Stimulated activated CD4-positive, alpha-beta T cell treated with anti-CD3 and anti-CD28 coated beads, Interleukin-1b, Interleukin-23, amount 100 ng/mL, for 1 hour (primary cell): ENCODE measurements at places on chromosomes 12 and 14.

DNA sequence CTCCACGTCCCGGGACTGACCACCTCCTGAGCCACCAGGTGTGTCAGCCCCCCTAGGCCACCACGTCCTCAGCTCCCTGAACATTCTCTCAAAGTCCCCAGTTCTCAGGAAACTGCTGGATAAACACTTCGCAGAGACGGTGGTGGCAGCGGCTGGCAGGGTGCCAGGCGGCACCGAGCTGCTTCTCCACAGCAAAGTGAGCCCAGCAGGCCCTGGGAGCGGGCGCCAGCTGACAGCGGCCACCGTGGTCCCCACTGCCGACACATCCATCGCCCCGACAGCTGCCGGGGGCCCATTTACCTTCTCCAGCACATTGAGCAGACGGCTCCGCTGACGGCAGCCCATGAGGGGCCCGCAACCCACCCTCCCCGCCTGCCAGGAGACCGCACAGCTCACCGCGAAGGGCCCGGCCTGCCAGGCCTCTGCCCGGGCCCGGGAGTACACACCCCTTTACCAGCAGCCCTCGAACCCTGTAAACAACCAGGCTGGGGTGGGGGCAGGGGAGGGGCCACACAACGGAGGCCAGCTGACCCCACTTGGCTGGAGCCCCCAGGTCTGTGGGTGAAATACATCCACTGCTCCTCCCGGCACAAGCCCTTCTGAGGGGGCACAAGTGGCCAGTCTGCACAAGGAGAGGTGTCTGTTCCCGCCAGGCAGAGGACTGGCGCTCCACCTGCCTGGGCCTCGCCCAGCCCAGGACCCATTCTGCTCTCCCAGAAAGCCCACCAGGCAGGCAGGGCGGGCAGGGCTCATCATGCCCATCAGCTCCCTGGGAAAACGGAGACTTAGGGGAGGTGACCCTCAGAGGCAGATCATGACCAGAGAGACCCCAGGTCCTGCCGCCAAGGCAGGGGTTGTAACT is 10.5 kb downstream of the AKT1 start:
- DNase-seq: no peak

DNA sequence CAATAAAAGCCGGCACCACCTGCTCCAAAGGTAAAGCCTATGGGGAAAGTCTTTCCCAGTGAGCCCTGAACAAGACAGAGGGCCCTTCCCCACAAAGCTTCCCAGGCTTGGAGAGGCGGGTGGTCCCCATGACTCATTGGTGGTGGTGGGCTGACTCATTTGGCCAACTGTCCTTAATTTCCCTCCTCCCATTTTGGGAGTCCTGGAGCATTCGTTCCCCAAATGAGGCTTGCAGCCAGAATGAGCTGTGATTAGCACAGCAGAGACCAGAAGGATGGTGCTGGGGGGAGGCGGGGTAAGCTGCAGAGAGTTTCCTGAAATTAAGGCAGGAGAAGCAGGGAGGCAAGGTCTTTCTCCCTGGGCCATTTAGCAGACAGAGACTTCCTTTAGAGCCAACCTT is 241.7 kb downstream of the DPF3 start:
- DNase-seq: no peak

DNA sequence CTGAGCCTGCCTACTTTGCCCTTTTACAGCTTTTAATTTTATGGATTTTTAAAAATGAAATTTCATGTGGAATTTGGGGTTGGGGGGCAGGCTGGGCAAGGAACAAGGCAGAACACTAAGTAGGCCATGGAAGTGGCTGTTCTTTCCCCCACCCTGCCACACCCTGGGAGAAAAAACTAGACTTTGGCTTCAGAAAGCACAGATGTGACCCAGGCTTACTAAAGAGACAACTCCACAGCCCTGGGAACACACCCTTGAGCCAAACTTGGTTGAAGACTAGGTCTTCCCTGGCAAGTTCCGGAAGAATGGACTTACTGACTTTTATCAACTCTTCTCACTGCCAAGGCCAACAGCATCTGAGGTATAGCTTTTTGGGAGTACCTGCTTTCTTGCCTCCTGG is 40.3 kb downstream of the BAZ2A start:
- DNase-seq: no peak

DNA sequence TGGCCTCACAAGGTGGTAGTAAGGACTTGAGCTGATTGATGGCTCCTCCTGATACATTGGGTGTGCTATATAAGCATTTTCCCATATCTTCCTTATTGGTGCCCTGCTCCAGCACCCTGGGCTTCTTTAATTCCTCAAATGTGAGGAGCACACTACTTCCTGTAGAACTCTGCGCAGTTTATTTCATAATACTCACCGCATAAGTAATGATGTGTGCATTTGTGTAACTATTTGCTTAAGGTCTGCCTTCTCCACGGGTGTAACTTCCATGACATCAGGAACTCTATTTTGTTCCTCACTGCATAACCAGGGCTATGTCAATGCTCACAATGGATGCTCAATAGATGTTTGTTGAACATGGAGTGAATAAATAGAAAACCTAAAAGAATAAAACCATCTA is 392.2 kb downstream of the SEC23A start:
- no peak for DNase-seq

- DNase-seq: no peak
Measured at GRCh38 chr12:105947906-105948305, 190.8 kb downstream of the NUAK1 start.

DNA sequence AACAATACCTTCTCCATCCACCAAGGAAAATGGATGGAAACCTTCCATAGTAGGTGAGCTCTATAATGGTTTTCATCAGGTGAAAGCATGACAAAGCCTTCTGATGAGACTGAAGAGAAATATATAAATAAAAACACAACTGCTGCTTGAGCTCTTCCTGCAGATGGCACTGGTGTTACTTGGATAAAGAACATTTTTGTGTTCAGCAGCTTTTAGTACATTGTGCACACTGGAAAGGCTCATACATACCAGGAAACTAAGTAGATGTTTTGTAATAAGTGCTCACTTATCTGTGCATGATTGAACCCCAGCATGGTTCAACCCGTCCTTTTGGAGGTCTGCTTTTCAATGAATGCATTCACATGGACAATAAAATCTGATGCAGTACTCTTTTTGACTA is 357.3 kb upstream of the MIS18BP1 start:
- no peak for DNase-seq

DNA sequence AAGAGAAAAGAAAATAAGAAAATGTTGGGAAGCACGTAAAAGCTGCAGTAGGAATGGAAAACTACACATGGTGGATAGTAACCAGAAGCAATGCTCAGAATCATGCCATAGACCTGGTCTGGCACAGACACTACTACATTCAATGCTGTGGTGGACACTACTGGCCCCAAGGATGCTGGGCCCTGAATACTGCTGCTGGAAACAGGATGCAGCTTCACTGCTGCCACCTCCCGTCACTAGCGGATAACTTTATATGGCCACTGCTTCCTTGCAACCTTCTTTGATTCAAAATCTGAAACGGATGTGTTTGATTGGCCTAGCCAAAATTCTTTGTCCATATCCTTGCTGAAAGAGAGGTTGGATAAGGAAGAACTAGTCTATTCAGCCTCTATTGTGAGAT is 30.7 kb downstream of the ADCY6 start:
- DNase-seq: no peak

GRCh38 chr12:49564686-49565405 is 3.1 kb downstream of the MCRS1 start:
- no peak for DNase-seq

GRCh38 chr14:60684203-60684602 is 34.9 kb upstream of the SIX1 start:
- no peak for DNase-seq

- no peak for DNase-seq
Measured at GRCh38 chr14:76917745-76918255, 91.6 kb downstream of the LRRC74A start.

DNA sequence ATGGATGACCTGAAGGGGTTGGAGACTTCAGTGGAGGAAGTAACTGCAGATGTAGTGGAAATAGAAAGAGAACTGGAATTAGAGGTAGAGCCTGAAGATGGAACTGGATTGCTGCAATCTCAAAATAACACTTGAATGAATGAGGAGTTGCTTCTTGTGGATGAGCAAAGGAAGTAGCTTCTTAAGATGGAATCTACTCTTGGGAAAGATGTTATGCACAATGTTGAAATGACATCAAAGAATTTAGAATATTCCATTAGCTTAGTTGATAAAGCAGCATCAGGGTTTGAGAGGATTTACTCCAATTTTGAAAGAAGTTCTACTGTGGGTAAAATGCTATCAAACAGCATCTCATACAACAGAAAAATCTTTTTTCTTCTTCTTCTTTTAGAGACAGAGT is 186.4 kb upstream of the PRKD1 start:
- no peak for DNase-seq

- no peak for DNase-seq
Measured at GRCh38 chr14:79833781-79834180, 377.5 kb downstream of the DIO2 start.

- DNase-seq: no peak
Measured at GRCh38 chr12:104652910-104653309, 196.2 kb downstream of the CHST11 start.

DNA sequence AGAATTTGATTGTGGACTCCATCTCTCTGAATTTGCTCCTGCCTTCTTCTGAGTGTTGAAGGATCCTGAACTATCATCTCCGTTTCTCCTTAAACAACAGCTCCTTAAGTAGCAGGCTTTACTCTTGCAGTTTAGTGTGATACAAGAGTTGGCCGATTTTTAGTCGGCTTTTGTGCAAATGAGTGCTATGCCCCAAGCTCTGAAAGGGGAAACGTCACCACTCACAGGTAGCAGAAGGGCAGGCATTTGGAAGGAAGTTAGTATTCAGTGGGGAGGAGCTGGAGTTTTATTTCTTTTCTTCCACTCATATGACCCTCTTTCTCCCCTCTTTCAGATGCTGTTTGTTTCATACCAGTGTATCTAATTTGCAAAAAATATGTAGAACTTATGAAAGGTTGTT is 36.5 kb upstream of the LRRC10 start:
- DNase-seq: no peak

DNA sequence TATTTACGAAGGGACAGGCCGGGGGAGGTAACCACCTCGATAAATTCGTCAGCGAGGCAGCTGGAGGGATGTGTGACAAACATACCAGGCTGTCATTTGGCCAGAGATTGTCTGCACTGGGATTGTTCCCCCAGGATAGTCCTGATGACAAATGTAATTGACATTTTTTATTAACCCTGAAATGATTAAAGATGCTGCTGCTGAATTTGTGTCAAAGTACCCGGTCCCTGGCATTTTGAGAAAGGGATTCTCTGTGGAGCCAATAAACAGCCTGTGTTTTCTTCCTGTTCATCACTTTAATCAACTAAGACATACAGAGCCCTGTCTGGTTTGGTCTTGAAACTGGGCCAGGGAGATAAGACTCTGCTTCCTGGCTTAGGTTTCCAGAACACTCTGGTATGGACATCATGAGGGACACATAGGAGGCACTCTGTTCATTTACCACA is 117.6 kb downstream of the SLC25A47 start:
- DNase-seq: no peak

DNA sequence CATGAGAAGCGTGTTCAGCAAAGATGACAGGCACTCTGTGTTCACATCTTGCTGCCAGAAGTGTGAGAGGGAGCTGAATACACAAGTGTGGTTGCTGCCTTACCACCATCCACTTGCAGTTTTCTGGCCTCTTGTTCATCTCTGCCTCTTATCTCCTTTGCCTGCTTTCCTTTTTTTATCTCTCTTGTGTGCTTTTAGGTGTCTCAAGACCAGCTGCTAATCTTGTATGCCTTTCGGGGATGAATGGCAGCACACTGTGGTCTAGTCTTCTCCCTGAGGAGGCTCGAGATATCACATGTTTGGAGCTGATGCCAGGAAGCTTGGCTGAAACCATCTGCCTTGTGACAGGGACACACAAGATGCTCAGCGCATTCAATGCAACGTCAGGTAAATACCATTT is 17.2 kb downstream of the FAM234B start:
- no peak for DNase-seq

DNA sequence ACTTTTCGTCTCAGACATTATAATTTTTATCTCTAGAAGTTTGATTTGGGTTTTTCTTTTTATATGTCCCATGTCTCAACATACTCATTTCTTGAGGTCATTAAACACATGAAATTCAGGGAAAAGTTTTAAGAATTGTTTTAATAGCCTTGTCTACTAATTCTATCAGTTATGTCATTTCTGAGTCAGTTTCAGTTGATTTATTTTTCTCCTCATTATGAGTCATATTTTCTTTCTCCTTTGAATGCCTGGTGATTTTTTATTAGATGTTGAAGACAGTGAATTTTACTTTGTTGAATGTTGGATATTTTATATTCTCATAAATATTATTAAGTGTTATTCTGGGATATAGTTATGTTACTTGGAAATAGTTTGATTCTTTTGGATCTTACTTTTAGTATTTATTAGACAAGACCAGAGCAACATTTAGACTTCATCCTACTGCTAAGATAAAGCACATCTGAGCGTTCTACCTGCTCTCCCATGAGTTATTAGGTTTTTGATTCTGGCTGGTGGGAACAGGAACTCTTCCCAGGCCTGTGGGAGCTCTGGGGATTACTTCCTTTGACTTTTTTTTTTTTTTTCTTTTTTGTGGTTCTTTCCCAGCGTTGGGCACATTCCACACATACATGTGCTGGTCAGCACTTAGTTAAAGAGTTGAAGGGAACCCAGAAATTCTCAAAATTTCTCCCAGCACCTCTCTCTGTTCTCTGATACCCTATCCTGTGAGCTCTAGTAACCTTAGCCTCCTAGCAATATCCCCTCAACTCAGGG is 1157.7 kb downstream of the BCL11B start:
- no peak for DNase-seq

DNA sequence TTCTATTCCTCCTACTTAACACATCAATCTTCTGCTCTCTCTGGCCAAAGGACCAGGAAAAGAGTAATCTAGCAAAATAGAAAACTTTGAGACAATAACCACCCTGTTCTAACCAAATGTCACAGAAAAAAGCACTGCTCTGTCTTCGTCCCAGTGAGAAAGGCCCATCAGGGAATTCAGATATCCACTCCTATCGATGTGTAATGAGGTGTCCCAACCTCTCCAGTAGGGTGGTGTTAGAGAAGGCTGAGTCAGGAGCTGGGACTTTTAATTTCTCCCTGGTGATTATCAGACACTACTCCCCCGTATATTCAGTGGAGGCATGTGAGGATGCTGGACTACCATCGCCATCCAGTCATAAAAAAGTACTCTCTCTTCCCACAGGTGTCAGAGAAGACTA is 130.3 kb downstream of the TMTC3 start:
- DNase-seq: no peak

DNA sequence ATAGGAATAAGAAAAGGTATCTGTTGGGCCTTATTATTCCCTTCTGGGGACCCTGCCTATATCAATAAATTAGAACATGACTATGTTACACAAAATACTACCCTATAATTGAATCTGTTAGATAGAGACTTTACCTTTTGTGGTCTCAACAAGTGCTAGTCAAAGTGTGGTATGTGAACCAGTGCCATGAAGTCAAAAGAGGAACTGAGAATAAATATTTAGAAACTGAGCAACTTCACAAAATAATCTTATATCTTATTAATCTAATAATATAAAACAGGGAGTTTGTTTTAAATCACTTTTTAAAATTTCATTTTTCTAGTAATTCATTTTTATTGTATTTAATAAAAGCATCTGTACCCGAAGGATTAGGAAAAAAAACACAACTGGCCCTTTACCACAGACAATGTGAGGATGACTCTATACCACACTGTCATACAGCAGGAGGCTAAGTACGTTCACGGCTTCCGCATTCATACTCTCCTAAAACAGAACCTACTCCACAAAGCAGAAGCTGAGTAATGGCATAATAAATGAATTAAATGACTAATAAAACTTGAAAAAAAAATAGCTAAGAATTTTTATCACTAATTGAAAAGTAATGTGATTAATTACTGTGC is 42.1 kb downstream of the SEC23A start:
- DNase-seq: no peak
